Breast epithelium (tissue), 4 donors: ENCODE measurements at places on chromosomes 7 and 10. TPM values are rescaled to one million over a fixed set of nuclear protein-coding genes. Genes with fewer than 3 reads are reported as not detected.

DNA sequence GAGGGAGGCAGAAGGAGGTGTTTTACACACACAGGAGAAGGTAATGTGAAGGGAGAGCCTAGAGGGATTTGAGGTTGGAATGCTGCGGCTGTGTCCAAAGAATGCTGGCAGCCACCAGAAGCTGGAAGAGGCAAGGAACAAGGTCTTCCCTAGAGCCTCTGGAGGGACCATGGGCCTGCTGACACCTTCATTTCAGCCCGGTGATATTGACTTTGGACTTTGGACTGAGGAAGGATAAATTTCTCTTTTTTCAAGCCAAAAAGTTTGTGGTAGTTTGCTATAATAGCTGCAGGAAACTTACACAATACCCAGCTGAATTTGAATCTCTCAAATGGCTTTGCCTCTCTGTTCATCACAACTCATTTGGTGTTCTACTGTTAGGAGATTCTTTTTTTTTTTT, 34.6 kb downstream of the UBN2 start:
- H3K4me1 ChIP-seq = no peaks in the 10 kb centered on the region
- no peak for DNase-seq
- no peak overlapping the region for H3K4me3 ChIP-seq
- no peak overlapping the region for H3K27ac ChIP-seq
- no peaks in the 10 kb centered on the region for H3K27me3 ChIP-seq

SPDYE5 gene
- not detected for total RNA-seq

DNA sequence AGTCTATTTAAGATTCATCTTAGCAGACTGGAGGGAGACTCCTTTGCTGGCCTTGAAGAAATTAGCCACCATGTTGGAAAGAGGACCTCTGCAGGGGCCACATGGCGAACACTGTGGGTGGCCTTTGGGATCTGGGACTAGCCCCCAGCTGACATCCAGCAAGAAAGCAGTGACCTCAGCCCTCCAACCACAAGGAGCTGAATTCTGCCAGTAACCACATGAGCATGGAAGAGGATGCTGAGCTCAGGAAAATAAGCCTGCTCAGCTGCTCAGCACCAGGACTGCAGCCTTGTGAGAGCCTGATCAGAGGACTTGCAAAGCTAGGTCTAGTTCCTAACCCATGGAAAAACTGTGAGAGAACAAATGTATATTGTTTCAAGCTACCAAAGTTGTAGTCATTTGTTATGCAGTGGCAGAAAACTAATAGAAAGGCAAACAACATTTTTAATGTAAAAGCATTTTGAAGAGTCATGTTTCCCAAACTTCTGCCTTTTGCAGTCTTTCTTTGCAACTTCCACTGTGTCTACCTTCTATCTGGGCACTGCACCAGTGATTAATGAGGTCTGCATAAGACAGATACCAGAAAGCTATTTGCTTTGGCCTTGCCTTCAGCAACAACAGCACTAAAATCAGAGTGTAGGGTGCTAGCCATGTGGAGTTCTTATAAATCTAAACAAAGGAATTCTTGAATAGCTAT, 183.7 kb downstream of the FGFR2 start:
- no peaks in the 10 kb centered on the region for H3K4me1 ChIP-seq
- no peak overlapping the region for H3K27ac ChIP-seq
- H3K36me3 ChIP-seq = no peaks in the 10 kb centered on the region
- H3K27me3 ChIP-seq = no peaks in the 10 kb centered on the region

LOXL4 gene
- total RNA-seq = 26.1 TPM

GRCh38 chr7:22296916-22297315, 60.0 kb downstream of the RAPGEF5 start:
- no peak overlapping the region for H3K27ac ChIP-seq
- H3K36me3 ChIP-seq = no peaks in the 10 kb centered on the region
- H3K27me3 ChIP-seq = no peaks in the 10 kb centered on the region
- no peak overlapping the region for H3K4me3 ChIP-seq
- no peaks in the 10 kb centered on the region for H3K4me1 ChIP-seq

GRCh38 chr7:16071246-16071857, 350.0 kb downstream of the CRPPA start:
- peaks cover 3% of the 10 kb centered on the region for H3K4me1 ChIP-seq
- no peak overlapping the region for H3K4me3 ChIP-seq
- DNase-seq = no peak
- no peaks in the 10 kb centered on the region for H3K27me3 ChIP-seq
- no peak overlapping the region for H3K27ac ChIP-seq

GRCh38 chr10:29773675-29774091, 138.9 kb upstream of the SVIL start:
- H3K27me3 ChIP-seq = no peaks in the 10 kb centered on the region
- no peak for DNase-seq
- H3K36me3 ChIP-seq = no peaks in the 10 kb centered on the region
- no peak overlapping the region for H3K27ac ChIP-seq

DNA sequence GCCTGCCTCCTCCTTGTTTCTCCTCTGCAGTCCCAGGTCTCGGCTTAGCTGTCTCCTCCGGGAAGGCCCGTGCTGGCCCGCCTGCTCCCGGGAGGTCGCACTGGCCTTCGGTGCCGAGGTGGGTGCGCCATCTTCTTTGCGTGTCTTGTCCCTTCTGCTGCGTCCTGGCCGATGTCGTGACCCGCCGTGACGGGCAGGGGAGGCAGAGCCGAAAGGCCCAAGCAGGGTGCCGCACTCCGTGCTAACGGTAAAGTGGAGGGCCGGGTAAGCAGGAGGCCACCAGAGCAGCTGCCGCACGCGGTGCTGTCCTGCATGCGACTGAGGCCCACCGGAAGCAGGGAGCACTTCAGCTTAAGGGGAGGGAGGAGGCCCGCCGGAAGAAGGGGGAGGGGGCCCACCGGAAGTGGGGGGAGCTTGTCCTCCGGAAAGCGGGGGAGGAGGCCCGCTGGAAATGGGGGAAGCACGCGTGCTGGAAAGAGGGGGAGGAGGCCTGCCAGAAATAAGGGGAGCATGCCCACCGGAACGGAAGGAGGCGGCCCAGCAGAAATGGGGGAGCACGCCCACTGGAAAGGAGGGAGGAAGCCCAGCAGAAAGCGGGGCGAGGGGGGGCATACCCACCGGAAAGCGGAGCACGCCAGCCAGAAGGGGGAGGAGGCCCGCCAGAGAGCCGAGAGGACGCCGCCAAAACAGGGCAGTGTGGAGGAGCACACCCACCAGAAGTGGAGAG, 71.4 kb downstream of the PROSER2 start:
- H3K27me3 ChIP-seq = no peaks in the 10 kb centered on the region
- H3K4me3 ChIP-seq = no peak overlapping the region
- H3K36me3 ChIP-seq = no peaks in the 10 kb centered on the region
- H3K4me1 ChIP-seq = no peaks in the 10 kb centered on the region
- DNase-seq = no peak
- no peak overlapping the region for H3K27ac ChIP-seq

GRCh38 chr10:3010816-3011460, 56.4 kb upstream of the PFKP start:
- H3K27me3 ChIP-seq = no peaks in the 10 kb centered on the region
- no peaks in the 10 kb centered on the region for H3K36me3 ChIP-seq
- H3K4me1 ChIP-seq = no peaks in the 10 kb centered on the region
- no peak for DNase-seq
- H3K4me3 ChIP-seq = no peak overlapping the region

MRPS17 gene
- total RNA-seq = 6.9 TPM

OPALIN gene
- total RNA-seq = not detected

GRCh38 chr10:86665868-86666267, 2.4 kb upstream of the LDB3 start:
- H3K36me3 ChIP-seq = no peaks in the 10 kb centered on the region
- no peak for DNase-seq

- no peaks in the 10 kb centered on the region for H3K27me3 ChIP-seq
- no peak for DNase-seq
- no peak overlapping the region for H3K27ac ChIP-seq
- H3K4me3 ChIP-seq = no peak overlapping the region
Observed at GRCh38 chr7:88401009-88401623, 94.4 kb upstream of the STEAP4 start.

GRCh38 chr7:69213878-69214277, 384.4 kb upstream of the AUTS2 start:
- no peaks in the 10 kb centered on the region for H3K27me3 ChIP-seq
- H3K4me1 ChIP-seq = no peaks in the 10 kb centered on the region
- H3K4me3 ChIP-seq = no peak overlapping the region
- no peak overlapping the region for H3K27ac ChIP-seq
- H3K36me3 ChIP-seq = no peaks in the 10 kb centered on the region

DNA sequence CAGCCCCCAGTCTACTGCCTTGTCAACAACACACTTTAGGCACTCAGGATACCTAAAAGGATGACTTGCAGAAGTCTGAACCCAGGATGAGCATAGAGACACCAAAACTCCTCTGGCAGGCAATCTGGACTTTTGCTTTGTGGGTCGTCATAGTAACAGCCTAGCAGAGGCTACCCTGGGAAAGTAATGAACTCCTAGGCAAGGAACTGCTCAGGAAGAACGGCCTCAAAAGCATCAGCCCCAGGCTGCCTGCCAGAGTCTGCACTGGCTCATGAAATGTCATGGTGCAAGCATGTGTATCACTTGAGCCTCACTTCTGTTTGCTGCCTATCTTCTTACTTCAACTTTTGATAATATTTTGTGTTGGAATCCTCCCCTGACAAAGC, 715.1 kb downstream of the GRID1 start:
- DNase-seq = no peak
- no peaks in the 10 kb centered on the region for H3K27me3 ChIP-seq
- H3K36me3 ChIP-seq = no peaks in the 10 kb centered on the region

- H3K4me1 ChIP-seq = no peaks in the 10 kb centered on the region
- no peaks in the 10 kb centered on the region for H3K27me3 ChIP-seq
- H3K36me3 ChIP-seq = no peaks in the 10 kb centered on the region
Observed at GRCh38 chr10:66783316-66783715, 142.5 kb upstream of the LRRTM3 start.

SH2D4B gene
- total RNA-seq = 0.16 TPM
